ENCODE measurements at places on chromosomes 1 and 21.

- no peak for DNase-seq
Observed at GRCh38 chr1:19454265-19455146, 30.8 kb downstream of the CAPZB start.

DNA sequence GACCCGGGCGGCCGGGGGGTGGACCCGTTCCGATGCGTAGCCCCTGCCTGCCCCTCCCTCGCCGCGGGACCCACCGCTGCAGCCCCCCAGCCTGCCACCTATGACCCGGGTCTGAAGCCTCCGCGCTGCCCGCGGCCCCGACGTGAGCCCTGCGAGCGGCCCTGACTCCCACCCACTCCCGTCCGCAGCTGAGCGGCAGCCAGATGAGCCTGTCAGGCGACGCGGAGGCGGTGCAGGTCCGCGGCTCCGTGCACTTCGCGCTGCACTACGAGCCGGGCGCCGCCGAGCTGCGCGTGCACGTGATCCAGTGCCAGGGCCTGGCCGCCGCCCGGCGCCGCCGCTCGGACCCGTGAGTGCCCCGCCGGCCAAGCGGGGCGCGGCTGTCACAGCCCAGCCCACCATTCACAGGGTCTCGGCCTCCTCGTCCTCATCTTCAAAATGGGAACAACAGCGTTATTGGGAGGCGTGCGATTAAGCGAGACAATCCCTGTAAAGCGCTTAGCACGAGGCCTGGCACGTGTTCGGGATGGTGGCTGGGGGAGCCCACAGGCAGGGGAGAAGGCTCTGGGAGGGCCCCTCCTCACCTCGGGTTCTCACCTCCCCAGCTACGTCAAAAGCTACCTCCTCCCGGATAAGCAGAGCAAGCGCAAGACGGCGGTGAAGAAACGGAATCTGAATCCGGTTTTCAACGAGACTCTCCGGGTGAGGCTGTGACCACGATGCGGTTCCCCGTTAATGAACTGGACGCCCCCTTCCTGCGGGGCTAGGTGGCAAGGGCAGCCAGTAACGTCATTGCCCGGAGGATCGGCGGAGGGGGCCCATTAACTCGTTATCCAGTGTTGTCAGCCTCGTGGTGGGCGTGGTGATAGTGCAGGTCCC is 8.2 kb downstream of the SYTL1 start:
- DNase-seq = no peak

- peak; percentile 42 for DNase-seq
Observed at GRCh38 chr1:107829036-107829770, 135.8 kb downstream of the VAV3 start.

GRCh38 chr1:155179112-155180031 is 5.7 kb downstream of the TRIM46 start:
- no peak for DNase-seq

GRCh38 chr21:25911730-25912401 is 177.1 kb downstream of the GABPA start:
- no peak for DNase-seq

DNA sequence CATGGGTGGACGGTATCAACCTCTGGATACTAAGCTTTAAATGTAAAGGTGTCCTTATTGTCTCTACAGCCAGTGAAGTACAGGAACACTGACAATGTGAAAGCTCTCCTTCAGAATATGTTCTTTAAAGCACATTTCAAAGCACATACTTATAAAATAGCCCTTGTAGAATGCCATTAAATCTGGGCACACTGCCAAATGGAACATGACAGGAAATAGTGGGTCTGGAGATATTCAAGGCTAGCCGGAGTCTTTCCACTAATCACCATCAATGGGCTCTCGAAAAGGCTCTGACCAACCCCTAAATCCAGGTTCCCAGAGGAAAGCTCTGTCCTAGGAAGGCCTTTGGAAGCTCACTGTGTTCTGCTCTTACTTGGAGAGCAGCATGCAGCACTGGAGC is 46.6 kb downstream of the PLD5 start:
- DNase-seq = no peak

DNA sequence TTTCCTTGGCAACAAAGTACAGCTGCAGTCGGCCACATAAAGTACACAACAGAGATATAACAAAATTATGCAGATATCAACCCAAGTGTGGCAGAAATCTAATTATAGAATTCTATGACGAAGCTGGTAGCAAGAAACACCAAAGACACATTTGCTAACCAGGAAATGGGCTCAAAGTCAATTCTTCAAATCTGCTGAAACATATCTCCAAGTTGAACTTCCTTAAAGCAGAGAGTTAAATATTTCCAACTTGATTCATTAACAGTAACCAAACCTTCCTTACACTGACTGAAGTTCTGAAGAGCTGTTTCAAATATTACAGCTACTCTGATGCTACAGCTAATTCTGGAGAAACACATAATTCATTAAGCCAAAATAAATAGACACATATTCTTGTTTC is 67.6 kb upstream of the SDC3 start:
- no peak for DNase-seq

- DNase-seq = no peak
Observed at GRCh38 chr1:31625561-31626222, 8.2 kb downstream of the HCRTR1 start.

GRCh38 chr1:68307378-68307787 is 75.1 kb upstream of the WLS start:
- no peak for DNase-seq

GRCh38 chr1:231217056-231217455 is 24.0 kb upstream of the GNPAT start:
- no peak for DNase-seq

- no peak for DNase-seq
Observed at GRCh38 chr1:116208136-116208535, 96.9 kb downstream of the MAB21L3 start.

GRCh38 chr1:42593486-42594100 is 64.6 kb upstream of the PPIH start:
- no peak for DNase-seq

GRCh38 chr1:10673109-10673711 is 123.2 kb downstream of the CASZ1 start:
- no peak for DNase-seq

- no peak for DNase-seq
Observed at GRCh38 chr1:19643121-19643520, 990 bp upstream of the NBL1 start.

GRCh38 chr1:10706376-10706913 is 90.0 kb downstream of the CASZ1 start:
- DNase-seq = no peak

DNA sequence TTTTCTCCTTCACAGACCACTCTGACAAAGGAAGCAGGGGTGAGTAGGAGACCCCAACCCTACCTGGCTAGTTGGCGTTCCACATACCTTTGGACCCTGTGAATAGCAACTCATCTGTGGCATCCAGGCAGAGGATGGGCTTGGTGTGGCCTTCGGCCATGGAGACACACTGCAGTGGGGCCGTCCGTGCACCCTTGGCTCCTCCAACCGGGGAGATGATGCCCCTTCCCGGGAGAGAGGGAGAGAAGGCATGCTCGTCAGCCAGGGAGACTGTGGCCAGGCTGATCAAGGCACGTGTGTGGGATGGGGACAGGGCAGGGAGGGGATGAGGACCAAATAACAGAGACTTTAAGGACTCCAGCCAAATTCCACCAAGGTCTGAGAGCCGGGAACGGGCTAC is 42.6 kb downstream of the KIF21B start:
- no peak for DNase-seq

- DNase-seq = no peak
Observed at GRCh38 chr1:208164609-208165008, 79.6 kb downstream of the PLXNA2 start.

DNA sequence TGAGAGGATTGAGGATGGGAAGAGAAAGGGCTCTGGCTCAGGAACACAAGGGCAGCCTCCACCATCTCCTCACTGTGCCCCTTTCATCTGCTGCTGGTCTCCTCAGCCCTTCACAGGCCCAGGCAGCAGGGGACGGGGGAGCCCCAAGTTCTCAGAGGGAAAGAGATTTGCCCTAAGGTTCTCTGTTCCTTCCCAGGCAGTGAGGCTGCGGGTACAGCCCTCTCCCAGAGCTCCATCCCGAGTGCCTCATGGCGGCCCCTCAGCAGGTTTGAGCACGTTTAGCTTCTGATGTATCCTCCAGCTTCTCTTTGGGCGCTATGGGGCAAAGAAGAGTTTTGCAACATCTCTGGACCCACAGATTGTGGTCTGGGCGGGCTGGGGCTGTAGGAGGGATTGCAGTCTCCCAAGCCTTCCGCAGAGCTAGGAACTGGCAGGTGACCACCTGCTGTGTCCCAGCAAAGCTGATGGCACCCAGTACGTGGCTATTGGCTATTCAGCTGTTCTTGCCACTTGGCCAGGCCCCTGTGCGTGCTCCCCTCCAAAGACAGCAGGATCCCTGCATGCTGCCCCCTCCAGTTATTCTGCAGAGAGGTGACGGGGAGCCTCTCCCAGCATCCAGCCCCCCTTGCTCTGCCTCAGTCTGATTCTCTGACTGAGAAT is 10.1 kb downstream of the DISP3 start:
- no peak for DNase-seq

- DNase-seq = no peak
Observed at GRCh38 chr1:36469163-36469562, 5.0 kb upstream of the MRPS15 start.

- DNase-seq = no peak
Observed at GRCh38 chr1:235450886-235451483, 53.3 kb downstream of the B3GALNT2 start.

GRCh38 chr1:116152950-116153691 is 41.9 kb downstream of the MAB21L3 start:
- DNase-seq = no peak

DNA sequence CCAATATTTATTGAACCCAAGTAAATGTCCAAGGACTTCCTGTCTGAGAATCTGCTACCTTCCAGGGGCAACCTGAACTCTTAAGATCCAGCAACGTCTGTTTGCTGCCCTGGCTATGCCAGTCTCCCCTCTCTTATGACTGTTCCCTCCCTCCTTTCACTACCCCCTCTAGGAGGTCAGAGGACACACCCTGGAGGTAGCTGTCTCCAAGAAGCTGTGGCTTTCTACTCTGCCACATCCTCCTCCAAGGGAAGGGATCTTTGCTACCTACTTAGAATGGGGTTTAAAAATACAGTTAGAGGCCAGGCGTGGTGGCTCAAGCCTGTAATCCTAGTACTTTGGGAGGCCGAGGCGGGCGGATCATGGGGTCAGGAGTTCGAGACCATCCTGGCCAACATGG is 3.6 kb upstream of the SMPDL3B start:
- DNase-seq = no peak

DNA sequence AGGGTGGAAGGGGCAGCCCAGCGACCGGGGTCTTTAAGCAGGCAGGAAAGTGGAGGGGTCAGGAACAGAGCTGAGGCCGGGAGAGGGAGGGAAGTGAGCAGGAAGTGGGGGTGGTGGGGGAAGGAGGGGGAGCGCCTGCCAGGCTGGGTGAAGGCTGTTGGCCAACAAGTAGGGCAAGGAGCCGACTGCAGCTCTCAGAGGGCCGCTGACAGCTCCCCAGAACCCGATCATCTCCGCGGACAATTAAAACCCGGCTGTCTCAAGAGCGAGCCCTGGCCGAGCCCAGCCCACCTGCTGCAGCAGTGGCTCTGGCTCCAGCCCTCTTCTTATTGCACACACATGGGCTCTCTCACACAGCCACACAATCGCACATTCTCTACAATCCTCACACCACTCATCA is 51.6 kb downstream of the GRIK3 start:
- DNase-seq = no peak

GRCh38 chr1:47534436-47534835 is 96.6 kb downstream of the FOXD2 start:
- DNase-seq = no peak

- DNase-seq = no peak
Observed at GRCh38 chr1:18414872-18415447, 65.8 kb upstream of the KLHDC7A start.

DNA sequence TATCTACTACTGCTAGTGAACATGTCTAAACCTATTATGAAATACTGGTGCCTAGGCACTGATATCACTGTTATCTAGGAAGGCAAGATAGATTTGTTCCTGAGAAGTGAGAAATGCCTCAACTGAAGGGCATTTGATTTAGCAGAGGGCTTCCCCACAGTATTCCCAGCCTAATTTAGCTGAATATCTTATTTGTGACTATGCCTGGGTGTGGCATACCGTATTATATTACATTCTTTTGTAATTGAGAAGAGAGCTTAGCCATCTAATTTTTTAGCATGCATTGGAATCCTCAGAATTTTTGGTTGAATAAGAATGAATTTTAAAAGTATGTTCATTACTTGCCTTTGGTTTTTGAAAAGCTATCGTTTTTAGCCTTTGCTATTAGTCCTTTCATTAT is 99.1 kb downstream of the ZP4 start:
- DNase-seq = no peak

GRCh38 chr1:178254433-178254832 is 160.5 kb downstream of the RASAL2 start:
- DNase-seq = no peak

GRCh38 chr1:30686236-30686935 is 37.0 kb downstream of the MATN1 start:
- no peak for DNase-seq

DNA sequence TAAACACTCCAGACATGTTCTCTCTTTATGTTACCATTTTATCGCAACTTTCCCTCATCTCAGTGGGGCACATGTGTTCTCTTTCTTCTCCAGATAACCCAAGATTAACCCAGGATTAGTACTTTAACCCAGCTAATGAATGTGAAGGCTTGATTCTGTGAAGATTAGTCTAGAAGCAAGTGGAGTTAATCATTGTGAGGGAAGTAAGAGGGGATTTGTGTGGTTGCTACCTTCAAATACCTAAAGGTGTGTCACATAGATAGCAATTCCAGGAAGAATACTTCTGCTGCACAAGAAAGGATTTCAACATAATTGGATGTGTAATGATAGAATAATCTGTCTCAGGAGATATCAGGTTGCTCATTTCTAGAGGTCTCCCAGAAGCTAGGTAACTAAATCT is 327.1 kb downstream of the PBX1 start:
- no peak for DNase-seq

DNA sequence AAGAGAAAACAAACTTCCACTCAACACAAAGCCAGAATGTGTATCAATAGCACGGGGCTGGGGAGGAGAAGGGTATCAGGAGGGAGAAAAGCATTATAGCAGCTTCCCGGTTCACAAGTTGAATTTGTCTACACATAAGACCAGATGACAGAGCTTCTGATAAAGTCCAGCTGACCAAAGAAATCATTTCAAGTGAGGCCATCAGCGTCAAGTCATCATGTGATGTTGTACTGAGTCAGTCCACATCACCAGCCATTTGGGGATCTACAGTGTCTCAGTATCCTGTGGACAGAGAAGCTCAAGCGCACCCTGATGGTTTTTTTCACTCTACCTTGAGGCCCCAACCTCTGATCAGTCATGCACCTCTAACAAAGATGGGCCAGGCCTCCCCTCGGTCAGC is 33.0 kb downstream of the SETD4 start:
- no peak for DNase-seq

GRCh38 chr1:60225486-60225885 is 151.9 kb upstream of the C1orf87 start:
- no peak for DNase-seq

GRCh38 chr1:78033797-78034172 is 12.0 kb upstream of the GIPC2 start:
- DNase-seq = no peak

Measured in CD4-positive, alpha-beta T cell treated with Interleukin-2 at 100 ng/mL for 4 hours (primary cell).